ENCODE measurements at places on chromosomes 16 and 17.

GRCh38 chr17:37083456-37083855 is 134.7 kb downstream of the AATF start:
- no peak for DNase-seq

DNA sequence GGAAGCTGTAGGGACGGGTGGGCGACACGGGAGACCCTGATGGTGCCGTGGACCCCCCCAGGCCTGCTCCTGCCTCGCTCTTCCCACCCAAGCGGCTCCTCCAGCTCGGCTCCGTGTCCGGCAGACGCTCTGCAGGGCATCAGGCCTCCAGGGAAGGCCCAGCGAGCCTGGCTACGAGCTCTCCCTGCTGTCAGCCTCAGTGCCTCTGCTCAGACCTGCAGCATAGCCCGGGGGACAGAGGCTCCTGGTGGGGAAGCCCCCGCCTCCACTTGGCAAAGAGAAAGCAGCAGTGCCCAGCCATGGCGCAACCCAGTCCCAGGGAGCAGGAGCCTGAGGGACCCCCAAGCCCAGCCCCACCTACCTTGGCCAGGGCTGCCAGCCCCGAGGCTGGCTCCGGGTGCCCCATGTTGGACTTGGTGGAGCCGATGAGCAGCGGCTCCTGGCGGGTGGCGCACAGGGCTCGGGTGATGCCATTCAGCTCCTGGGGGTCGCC is 5.9 kb downstream of the FASN start:
- DNase-seq = no peak

DNA sequence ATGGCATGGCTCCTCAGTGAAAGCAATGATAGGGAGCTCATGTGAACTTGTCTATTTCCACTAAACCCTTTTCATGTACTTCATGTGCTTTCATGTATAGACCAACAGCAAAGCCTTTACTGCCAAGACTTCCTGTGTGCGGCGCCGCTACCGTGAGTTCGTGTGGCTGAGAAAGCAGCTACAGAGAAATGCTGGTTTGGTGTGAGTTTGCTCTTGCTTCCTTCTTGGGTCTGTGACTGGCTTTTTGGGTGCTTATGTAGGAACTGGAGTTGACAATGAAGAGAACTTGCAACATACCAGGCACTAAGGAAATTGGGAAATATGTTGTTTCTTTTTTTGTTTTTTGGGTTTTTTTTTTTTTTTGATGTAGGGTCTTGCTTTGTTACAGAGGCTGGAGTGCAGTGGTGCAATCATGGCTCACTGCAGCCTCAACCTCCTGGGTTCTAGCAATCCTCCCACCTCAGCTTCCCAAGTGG is 5.7 kb downstream of the SNX11 start:
- DNase-seq = no peak

DNA sequence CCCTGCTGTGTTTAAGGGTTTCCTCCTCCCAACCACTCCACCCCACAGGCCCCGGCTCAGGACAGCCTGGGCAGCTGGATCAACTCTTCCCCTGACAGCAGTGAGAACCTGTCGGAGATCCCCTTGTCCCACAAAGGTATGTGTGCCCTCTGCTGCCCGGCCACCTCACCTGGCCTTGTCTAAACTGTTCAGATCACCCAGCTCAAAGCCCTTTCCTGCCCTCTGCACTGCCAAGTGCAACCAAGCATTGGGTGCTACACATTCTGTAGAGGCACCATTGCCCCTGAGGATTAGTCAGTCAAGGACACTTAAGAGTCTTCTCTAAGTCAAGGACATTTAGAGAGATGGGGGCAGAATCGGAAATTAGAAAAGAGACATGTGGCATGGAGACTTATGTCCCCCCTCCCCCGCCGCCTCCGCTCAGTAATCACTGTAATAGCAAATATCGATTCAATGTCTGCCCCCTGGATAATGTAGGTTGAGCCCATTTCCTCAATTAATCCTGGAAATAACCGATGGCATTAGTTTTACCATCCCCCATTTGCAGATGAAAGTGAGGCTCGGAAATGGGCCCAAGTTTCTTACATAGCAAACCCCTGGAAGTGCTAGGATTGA is 8.1 kb downstream of the BTBD17 start:
- DNase-seq = no peak
